ENCODE measurements at places on chromosomes 4 and X.

DNA sequence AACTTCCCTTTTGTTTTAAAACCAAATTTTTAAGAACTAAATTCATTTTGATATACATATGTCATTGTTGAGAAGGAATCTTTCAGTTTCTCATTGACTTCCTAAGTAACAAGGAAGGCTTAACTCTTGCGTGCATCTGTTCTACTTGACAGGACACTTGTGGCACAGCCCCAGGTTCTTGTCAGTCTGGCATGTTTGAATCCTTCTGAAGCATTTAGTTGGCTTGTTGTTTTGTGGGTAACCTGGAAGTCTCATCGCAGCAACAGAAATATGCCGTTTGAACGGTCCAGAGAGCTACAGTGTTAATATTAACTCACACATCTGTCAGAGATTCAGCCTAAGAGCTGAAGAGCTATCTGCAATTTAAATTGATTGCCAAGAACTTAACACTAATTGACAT is 76.0 kb downstream of the GLRA3 start:
- no peak for DNase-seq

GRCh38 chrX:13742397-13743176 is 8.0 kb downstream of the OFD1 start:
- peak; percentile 77 for DNase-seq

GRCh38 chr4:158038718-158039117 is 134.1 kb downstream of the GASK1B start:
- no peak for DNase-seq

GRCh38 chr4:110622841-110623717 is at the start of gene PITX2:
PITX2 (minus strand) TSS chr4:110623077; CDS start chr4:110622460, 617 bp downstream.
- no peak for DNase-seq

DNA sequence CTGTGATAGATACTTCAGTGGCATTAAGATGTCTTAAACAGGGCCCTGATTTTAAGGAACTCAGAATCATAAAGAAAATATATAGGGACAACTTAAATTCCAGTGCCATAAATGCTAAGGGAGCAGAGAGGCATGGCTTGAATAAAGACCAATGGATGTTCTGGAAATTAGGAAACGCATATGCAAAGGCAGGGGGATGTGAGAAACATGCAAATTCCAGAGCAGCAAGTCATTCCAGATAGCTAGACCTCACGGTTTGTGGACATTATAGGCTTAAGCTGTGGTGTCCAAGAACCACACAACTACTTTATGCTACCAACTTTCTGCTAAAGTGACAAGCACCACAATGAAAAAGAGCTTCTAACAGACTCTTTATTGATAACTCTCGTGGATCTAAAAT is 132.6 kb upstream of the ANK2 start:
- DNase-seq, result no peak

DNA sequence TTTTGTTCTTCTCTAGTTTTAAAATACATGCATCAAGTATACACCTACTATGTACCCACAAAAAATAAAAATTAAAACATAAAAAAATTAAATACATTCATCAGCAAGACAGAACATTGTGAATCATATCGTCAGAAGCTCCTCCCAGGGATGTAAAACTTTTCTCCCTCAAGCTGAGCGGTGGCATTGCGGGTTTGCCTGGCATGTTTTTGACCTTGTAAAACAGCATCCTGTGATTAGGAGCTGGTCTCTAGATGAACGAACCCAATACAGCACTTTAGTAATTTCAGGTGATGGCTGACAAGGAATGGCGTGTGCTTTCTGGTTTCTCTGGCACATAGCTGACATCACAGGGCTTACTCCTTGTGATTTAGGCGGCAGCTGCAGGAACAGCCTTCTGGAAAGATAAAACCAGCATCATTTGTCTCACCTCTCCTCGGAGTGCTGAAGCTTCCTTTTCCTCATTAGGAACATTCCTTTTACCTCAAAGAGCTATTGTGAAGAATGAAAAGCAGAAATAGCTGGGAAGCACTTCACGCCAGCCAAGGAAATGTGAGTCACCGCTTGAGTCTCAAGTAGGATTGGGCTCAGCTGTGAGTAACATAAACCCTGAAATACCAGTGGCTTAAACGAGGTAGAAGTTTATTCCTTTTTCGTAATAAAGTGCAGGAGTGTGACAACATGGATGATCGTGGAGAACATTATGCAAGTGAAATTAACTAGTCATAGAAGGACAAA is 44.3 kb downstream of the NYX start:
- DNase-seq, result no peak

DNA sequence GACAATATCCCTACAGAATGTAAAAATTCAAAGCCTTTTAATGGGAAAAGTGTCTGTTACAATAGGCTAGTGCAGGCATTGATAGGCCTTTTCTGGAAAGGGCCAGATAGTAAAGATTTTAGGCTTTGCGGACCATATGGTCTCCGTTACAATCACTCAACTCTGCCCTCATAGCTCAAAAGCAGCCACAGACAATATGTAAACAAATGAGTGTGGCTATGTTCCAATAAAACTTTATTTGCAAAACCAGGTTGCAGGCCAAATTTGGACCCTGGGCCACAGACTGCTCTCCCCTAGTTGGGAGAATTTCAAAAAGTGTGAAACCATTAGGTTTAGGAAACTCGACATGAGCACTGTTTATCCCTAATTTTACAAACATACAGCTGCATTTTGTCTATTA is 112.2 kb downstream of the VCX3B start:
- no peak for DNase-seq

- no peak for DNase-seq
Observed at GRCh38 chr4:162356181-162356580, 192.4 kb upstream of the FSTL5 start.

All from CD4-positive, alpha-beta T cell (primary cell).